ENCODE measurements at places on chromosomes 7 and 10.

GRCh38 chr7:27535795-27536194, 126.9 kb downstream of the HIBADH start:
- DNase-seq, result no peak

- peak; percentile 76 for DNase-seq
Observed at GRCh38 chr10:93115661-93116383, 42.1 kb downstream of the CYP26A1 start.

DNA sequence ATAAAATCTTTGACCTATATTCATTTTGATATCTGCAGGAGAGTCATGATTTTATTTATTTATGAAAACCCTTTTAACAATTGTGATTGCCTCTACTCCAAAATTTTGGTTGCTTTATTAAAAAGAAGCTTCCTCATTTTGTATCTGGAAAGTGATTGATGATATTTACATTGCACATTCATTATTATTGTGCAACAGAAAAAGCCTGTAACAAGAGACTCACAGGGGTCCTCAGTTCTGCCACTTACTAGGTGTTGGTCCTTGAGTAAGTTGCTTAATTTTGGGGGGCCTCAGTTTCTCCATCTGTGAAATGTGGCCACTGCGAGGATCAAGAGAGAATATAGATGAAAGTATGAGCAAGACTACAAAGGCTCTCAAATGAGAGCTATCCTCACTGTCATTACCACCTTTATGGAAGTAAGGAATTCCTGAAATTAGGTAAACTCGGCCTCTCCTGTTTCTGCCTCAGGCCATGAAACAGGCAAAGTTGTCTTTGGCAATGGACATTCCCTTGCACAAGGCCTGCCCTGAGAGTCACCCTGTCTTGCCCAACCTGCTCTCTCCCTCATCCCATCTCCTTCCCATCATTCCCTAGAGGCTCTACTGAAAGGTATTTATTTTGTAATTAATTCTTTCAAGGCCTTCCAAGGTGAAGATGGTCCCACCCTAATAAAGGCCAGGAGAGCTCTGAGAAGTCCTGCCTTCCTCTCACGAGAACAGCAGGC, 66.1 kb upstream of the ABLIM1 start:
- no peak for DNase-seq

DNA sequence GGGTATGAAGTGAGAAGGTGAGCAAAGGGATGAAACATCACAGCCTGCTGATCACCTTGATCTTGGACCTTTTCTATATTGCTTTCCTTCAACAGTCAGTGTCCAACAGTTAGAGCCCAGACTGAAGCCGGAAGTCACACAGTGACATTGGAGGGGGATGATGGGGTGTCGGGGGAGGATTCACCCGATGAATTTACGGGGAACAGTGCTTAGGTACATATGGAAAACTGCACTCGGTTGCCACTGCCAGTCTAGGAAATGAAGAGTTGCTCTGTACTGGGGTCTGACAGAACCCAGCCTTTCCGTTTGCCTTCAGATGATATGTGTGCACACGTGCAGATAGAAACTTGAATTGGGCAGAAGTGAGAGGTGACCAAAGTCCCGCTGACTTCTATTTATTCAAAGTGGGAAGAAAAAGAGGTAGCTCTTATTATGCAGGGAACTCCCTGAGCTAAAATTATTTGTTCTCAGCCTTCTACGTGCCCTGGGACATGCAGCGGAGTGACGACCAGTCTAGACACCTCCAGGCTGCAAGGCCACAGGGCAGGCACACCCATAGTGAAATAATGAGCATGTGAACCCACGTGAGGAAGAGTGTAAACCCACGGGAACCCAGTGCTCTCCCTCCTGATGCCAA, 107.2 kb upstream of the INHBA start:
- DNase-seq, result peak; percentile 7

Data from CD4-positive, alpha-beta T cell treated with Interleukin-10 for 1 hour (primary cell).